ENCODE measurements at places on chromosomes 6 and 20.

DNA sequence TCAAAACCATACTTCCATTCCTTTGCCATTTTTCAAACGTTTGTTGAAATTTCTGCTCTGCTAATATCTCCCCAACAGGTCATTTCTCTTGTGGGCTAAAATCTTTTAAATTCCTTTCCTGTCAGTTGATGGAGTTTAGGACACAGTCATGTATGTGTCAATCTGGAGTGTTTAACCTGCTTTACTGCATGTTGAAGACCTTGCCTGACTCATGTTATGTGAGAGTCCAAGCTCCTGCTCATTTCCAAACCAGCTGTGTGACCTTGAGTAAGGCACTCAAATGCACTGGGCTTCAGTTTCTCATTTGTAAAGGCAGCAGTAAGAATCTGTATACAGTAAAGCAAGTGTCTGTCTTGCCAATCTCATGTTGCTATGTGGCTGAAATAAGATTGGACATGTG is 171.9 kb upstream of the SPACA1 start:
- no peak for DNase-seq

GRCh38 chr20:21075471-21075870 is 30.7 kb downstream of the LINC00237 start:
- no peak for DNase-seq

- DNase-seq, result no peak
Observed at GRCh38 chr20:39225978-39226377, 263.8 kb downstream of the DHX35 start.

DNA sequence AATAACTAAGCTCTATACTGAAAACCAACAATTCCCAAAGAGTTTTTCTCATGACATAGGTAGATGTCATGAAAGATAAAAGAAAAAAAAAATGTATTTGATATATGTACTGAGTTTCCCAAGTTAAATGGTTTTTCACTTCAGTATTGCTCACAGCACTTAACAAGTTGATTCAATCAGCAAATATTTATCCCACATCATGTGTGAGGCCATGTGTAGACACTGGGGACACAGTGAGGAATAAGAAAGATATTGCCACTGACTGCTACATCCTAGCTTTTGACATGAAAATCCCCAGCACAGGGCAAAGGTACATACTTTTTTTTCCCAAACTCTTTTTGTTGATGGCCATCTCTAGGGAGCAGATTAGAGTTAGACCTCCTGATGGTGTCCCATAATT is 25.3 kb downstream of the SPTLC3 start:
- DNase-seq, result no peak

DNA sequence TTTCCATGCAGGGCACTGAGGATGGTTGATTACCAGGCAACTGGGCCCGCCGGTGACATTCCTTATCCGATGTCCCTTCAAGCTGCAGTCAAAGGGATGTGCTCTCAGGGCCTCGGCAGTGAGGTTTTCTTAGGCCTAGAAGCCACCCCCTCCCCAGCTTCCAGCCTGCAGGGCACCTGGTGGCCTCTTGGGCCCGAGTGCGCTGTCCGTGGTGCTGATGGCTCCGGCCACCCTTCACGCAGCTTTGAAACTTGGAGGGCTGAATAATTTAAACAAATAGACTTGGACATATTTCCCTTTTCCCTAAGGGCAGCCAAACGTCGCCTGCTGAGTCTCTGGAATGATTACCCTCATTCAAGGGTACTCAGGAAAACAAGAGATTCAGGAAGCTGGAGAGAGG is 8.9 kb upstream of the MLN start:
- no peak for DNase-seq

GRCh38 chr6:137823826-137824555 is 43.1 kb upstream of the TNFAIP3 start:
- peak; percentile 62 for DNase-seq

GRCh38 chr6:44297063-44298038 is 15.8 kb downstream of the AARS2 start:
- peak; percentile 73 for DNase-seq

- DNase-seq, result no peak
Observed at GRCh38 chr6:82237013-82237412, 10.5 kb downstream of the IBTK start.

- DNase-seq, result peak; percentile 82
Observed at GRCh38 chr6:5379647-5380242, 118.4 kb downstream of the FARS2 start.

DNA sequence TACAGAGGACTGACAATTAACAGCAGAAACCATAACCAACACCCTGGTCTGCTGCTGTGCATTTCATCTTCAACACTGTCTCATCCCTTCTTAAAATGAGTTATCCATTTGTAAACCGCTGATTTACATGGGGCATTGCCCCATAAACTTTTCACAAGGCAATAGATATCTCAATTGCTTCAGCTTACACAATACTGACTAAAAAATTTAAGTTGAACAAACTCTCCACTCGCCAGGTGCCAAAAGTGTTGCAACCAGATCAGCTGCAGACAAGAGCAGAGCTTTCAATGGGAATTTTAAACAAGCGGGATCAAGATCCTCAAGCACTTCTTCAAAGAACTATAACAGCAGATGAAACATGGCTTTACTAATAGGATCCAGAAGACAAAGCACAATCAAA is 183.0 kb downstream of the TASP1 start:
- DNase-seq, result no peak

GRCh38 chr6:39786649-39787048 is 5.5 kb upstream of the DAAM2 start:
- no peak for DNase-seq

GRCh38 chr20:54633374-54634355 is 158.3 kb downstream of the DOK5 start:
- no peak for DNase-seq

- DNase-seq, result no peak
Observed at GRCh38 chr6:24825130-24825630, 26.5 kb upstream of the ARMH2 start.

- no peak for DNase-seq
Observed at GRCh38 chr6:66865771-66866170, 1158.7 kb upstream of the EYS start.

GRCh38 chr6:56649782-56650181 is 7.1 kb upstream of the DST start:
- DNase-seq, result no peak

DNA sequence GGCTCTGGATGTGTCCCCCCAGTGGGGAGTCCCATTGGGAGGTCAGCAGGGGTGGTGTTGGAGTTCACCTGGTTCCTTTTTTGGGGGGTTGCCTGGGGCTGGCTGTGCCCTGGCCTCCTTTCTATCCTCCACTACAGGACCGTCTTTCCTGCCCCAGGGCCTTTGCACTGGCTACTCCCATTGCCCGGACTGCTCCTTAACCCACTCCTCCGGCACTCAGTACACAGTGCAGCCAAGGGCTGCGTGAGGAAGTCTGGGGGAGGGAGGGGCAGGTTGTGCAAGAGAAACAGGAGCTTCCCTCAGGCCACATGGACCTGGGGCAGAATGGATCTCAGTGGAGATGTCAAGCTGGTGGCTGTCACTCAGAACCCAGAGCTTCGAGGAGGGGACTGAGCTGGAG is 429.3 kb upstream of the SULF2 start:
- DNase-seq, result no peak

- no peak for DNase-seq
Observed at GRCh38 chr6:52186480-52186879, 305 bp downstream of the IL17A start.

DNA sequence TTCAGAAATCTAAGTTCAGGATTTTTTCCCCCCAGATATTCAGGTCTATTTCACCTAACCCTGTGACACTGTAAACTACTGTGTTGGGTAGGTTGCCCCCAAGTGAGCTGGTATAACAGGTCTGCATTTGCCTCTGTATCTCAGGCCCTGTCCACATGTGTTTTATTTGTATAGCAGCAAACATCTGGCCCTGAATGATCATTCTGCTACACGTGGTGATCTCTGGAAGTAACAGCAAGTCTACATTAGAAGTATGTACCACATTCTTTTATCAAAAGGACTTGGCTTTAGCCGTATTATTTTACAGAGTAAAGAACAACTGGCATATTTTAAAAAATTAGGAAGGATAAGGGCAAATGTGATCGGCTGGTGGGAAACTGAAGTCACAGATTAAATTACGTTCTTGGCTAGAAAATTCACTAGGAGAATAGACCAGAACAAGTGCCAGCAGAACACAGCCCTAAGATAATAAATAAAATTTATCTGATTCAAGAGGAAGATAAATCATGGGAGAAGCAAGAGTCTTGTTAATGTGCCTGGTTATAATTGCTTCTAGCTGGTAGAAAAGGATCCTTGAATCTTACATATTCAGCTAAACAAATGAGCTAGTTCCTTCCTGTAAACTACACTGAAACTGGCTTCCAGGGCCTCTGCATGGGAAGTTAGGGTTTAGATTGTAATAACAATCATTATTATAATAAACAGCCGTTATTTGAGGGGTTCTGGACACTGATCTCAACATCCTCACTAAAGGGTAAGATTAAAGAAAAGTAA is 192.1 kb downstream of the SAMD5 start:
- DNase-seq, result no peak

- DNase-seq, result no peak
Observed at GRCh38 chr20:50627747-50628146, 63.6 kb downstream of the RIPOR3 start.

DNA sequence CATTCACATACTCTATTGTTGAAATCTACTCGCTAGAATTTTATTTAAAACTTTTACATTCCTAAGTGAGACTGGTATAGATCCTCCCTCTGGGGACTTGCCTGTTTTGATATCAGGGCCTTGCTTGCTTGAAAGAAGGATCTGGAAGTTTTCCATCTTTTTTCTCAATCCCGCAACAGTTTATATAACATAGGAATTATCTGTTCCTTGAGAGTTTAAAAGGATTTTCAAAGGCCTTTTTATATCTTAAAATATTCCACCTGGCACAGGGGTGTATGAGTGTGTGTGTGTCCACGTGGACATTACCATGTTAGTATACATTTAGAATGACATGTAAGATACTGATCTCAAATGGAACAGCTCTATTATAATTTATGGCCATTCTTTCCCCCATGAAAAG is 96.3 kb downstream of the TRERF1 start:
- no peak for DNase-seq

DNA sequence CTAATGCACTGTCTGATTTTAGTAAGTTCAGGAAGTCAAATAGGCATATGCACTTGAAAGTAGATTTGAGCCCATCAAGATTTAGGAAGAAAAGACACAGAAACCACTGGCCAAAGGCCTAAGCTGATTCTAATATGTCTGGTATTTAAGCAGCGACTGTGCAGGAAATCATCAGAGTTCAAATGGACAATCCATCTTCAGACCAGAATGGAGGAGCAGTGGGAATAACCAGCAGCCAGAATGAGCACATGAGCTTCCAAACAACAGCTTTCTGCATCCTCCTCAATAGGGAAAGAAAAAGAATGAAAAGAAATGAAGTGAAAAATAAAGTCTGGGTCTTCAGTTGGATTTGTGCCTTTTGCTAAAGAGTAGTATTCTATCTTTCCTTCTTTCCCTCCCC is 50.6 kb downstream of the SOD2 start:
- no peak for DNase-seq

DNA sequence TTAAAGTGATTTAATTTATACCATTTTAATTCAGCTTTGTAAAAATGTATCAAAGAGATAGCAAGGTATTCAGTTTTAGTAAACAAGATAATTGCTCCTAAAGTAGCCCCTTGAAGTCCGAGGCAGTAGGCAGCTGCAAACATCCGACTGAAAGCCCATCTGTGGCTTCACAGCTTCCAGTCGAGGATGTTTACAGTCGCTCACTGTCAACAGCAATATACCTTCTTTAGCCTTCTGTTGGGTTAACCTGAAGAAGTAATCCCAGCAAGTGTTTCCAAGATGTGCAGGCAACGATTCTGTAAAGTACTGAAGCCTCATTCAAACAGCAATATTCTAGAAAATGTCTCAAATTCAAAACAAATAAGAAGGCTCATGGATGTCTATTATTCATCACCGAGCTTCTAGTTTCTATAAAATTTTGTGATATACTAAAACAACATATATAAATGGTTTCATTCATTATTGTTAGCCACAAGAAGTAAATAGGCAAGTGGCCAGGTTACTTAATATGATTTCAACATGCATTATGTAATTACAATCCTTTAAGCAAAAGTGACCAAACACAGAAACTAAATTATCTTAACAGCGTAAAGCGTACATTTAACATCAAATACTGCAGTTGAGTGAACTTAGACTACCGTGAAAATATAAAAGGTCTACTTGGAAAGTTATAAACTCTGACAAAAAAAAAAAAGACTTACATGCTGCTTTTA is 115.0 kb downstream of the OGFRL1 start:
- no peak for DNase-seq

- DNase-seq, result no peak
Observed at GRCh38 chr6:134602123-134602522, 284.2 kb upstream of the SGK1 start.

DNA sequence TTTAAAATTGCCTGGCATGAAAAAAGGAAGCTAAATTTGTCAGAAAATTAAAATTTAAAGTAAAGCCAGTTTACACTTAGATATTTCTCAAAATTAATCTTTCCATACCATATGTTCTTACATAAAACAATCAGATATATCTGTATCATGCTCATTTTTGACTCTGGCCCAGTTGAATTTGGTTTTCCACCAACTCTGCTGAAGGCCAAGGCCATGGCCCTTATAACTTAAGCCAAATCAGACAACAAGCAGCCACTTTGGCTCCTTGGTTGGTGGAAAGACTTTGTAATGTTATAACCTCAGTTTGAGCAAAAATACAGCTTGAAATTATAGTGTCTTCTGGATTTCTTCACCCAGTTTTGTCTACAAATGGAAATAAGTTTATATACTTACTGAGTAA is 97.3 kb downstream of the CENPW start:
- DNase-seq, result no peak

DNA sequence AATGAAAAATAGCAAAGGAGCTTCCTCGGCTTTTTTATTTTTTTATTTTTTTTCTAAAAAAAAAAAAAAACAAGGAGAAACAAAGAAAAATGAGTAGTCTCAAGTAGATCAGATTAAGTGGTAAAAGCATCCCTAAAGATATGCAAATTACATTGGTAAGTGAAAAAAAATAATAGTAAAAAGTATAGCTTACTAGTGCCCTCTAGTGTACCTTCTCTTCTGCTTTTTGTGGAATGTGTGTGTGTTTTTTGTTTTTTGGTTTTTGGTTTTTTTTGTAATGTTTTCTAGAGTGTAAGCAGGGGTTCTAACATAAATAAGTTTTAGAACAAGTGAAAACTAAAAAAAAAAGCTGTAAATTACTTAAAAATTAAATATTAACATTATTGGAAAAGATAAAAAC is 1062.0 kb downstream of the HACE1 start:
- DNase-seq, result no peak

DNA sequence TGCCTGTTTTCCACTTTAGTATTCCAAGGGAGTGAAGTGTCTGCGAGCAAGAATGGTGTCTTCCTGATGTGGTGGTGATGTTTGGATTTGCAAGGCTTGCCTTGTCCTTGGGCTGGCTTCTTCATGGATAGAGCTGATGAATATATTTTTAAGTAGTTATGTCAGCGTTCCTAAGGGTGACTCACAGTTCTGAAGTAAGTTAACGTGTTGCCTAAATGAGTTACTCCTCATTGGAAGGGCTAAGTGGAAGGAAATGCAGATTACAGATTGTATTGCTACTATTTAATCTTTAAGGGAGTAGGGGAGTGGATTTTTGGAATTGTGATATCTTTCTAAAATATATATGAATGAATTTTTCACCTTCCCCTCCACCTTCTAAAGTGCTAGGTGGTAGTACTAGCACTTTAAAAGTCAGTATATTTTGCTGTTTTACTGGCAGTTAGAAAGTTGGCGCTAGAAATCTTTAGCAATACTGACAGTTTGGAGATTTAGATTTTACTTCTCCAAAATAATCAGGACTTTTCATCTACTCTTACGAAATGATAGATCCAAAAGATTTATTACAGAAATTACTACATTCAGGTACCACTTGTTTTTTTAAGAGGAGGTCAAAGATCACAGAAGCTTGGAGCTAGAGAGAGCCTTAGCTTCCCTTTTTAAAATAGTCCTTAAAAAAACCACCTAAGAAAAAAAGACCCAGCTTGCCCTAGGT is 197.4 kb downstream of the JARID2 start:
- DNase-seq, result no peak
